Ovary (tissue), 10 donors: ENCODE measurements at places on chromosomes 5 and 9.

GRCh38 chr5:56143373-56143714 is 89.8 kb downstream of the ANKRD55 start:
- DNase-seq, result no peak

- no peak for DNase-seq
These were observed 26.4 kb upstream of the FKTN start for GRCh38 chr9:105531530-105531929.

GRCh38 chr5:147796556-147797308 is 14.2 kb upstream of the JAKMIP2 start:
- no peak for DNase-seq

DNA sequence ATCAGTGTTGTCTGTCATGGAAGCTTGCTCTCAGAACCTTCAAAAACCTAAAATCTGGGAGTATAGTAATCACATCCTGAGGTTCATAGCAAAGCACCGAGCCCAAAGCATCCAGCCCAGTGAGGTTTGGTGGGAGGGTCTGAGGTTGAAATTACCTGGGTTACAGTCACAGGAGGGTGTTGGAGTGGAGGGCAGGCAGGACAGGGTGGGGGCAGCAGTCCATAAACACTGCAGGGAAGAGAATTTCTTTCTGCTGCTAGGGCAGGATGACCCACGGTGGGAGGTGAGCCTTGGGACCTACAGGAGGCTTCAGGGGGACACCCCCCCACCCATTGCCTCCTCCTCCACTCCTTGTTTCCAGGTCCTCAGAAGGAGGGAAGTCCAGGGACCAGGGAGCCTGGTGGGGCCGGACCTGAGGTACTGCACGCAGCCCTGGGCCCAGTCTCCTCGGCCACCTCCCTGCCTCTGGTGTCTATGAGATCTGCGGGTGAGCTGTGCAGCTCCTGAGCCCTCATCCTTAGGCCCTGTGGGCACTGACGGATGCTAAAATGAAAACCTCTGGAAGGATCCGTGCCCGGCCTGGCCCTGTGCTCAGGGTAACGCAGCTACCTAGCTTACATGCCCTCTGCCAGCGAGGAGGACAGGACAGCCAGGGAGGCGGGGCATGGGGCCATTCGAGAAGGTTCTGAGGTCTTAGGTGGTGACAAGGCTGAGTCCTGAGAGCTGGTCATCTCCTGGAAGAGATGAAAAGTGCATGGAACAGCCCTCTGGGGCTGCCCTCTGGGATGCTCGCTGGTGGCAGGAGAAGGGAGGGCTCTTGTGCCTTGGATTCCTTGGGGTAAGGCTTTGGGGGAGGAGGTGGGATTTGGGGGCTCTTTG is 1.8 kb upstream of the ADCY2 start:
- no peak for DNase-seq

GRCh38 chr5:34742061-34742460 is 85.9 kb downstream of the RAI14 start:
- DNase-seq, result no peak

DNA sequence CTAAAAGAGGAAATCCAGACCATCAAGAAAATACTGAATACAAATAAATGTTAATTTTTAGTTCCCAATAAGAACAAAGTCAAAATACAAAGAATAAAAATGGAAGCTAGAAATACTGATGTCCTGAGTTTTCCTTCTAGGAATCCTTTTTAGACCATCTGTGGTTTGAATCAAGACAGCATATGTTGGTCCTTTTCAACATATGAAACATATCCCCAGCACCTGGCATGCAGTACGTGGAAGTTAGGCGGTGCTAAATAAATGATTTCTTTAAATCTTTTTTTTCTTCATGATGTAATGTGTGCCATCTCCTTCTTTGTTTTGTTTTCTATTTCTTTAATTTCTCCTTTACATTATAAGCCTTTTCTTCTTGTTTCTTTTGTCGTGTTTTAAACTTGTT is 34.0 kb downstream of the KIAA1958 start:
- DNase-seq, result no peak

GRCh38 chr5:138843316-138844124 is 31.6 kb downstream of the LRRTM2 start:
- no peak for DNase-seq

DNA sequence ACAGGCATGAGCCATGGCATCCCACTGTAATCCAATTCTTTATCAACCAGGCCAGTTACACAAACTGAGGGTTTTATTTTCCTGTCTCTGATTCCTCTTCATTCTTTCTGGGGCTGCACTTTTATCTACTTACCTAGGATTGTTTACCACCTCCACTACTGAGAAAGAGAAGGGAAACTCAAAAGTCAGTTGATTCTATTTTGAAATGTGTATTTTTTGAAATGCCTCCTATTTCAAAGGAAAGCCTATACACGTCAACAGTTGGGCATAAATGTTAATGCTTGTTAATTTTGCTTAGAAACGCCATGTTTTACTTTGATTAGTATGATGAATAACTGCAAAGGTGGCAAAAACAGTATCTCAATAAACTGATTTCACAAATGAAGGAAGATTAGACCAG is 92.5 kb downstream of the MLLT3 start:
- no peak for DNase-seq

GRCh38 chr9:120929229-120929791 is 2.7 kb upstream of the TRAF1 start:
- no peak for DNase-seq

DNA sequence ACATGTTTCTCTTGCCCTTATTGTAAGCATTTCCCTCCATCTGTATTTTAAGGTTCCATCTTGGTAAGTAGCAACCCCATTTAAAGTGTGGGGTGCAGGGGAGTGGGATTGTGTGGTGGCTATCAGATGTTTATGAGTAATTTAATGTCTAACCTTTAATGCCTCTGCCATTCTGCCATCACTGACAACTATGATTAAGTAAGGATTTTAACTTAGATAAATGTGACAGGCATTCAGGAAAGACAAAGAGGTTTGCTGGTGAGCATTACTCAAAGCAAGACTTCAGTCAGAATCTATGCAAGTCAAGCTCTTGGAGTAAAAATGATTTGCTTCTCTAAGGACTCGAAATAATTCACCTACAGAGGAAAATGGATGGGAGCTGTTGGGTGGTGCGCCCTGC is 143.0 kb downstream of the NXNL2 start:
- no peak for DNase-seq

DNA sequence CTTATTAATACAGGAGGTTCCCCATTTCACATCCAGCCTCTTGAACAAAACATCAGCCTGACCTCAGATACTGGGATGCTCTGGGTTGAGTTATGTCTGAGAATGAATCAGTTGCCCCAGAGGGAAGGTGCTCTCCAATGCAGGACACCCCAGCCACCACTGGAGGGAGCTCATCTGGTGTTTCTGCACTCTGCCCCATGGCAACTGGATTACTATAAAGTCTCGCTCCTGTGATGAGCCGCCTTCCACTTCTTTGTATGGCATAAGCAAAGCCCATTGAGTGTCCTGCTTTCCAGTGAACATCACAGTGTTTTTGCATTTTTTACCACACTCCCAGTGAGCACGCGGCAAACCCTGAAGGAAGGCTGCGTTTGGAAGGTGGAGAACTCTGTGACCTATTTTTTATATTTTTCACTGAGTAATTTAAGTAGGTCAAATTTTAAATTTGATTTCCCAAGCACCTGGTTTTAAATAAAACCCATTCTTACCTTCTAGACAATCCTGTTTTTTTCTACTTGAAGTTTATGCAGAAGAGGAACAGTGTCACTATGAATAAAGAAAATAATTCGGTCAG is 176.9 kb upstream of the WWC1 start:
- no peak for DNase-seq

GRCh38 chr5:68519143-68519542 is 303.6 kb downstream of the PIK3R1 start:
- no peak for DNase-seq

GRCh38 chr9:16769291-16769690 is 101.2 kb downstream of the BNC2 start:
- no peak for DNase-seq

DNA sequence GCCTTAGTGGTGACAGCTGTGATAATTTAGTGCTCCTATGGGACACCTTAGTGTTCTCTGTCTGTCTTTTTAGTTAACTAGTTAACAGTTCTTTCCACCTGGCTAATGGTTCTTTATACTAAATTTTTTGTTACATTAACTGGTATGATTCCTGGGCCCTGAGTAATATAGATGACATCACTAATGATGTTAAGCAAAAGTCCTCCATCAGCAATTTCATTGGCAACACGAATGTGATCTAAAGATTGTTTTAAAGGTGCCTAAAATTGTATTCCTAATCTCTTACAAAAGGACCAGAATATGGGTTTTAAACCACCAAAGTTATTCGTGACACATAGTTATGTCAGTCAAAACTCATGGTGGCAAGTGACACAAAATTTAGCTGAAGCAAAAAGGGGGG is 235.3 kb downstream of the TENT4A start:
- no peak for DNase-seq

DNA sequence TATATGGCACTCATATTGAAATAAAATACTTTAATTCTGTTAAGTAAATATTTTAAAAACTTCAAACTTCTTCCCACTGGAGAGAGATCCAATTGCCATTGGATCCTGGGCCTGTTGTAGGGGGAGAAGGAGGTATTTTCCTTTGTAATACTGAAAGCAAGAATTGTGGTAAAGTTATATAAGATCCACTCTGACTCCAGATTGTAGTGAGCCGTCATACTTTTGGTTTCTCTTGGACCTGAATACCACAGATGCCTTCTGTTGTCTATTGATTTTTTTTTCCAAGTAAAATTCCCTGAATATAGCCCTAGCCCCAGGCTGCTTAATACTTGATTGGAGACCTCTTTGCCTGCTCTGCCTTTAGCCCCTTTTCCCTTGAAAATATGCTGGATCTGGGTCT is 86.9 kb downstream of the ATG10 start:
- no peak for DNase-seq

DNA sequence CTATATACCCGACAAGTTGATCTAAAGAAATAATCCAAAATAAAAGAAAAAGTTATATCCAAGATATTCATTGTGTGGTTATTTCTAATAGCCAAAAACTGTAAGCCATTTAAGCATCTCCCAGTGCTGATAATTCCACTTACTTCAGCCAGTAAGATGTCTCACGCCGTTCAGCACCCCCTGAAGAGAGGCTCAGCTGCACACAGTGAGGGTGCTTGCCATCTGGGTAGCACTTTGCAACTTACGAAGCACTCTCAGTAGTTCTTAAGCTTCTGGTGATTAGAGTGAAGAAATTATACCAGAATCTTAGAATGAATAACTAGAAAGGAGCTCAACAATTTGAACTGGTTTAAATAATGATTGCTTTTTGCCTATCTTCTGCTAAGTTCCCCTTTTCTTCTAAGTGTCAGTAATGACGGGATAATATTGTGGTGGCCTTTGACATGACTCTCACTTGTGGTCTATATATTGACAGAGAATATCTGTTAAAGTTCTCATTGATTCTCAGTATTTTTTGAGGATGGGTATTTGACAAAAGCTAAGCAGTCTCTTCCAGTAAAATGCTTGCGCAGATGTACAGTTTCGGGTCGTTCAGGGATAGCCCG is 26.2 kb upstream of the LTC4S start:
- no peak for DNase-seq

DNA sequence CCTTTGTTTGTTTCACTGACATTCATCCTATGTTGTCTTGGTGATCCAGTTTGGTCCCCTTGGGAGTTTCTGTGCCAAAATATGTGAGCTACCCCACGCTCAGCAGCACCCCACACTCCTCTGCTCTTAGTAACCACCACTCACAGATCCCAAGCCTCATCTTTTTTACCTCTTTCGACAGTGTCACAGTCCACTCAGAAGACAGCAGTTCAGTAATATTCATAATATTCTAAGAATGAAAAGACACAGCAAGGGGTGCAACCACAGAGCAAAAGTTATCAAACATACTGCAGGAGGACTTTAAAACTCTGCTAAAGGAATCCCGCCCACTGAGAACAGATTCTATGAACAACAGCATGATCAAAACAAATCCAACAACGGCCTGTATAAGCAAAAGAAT is 28.2 kb downstream of the RNF130 start:
- no peak for DNase-seq

DNA sequence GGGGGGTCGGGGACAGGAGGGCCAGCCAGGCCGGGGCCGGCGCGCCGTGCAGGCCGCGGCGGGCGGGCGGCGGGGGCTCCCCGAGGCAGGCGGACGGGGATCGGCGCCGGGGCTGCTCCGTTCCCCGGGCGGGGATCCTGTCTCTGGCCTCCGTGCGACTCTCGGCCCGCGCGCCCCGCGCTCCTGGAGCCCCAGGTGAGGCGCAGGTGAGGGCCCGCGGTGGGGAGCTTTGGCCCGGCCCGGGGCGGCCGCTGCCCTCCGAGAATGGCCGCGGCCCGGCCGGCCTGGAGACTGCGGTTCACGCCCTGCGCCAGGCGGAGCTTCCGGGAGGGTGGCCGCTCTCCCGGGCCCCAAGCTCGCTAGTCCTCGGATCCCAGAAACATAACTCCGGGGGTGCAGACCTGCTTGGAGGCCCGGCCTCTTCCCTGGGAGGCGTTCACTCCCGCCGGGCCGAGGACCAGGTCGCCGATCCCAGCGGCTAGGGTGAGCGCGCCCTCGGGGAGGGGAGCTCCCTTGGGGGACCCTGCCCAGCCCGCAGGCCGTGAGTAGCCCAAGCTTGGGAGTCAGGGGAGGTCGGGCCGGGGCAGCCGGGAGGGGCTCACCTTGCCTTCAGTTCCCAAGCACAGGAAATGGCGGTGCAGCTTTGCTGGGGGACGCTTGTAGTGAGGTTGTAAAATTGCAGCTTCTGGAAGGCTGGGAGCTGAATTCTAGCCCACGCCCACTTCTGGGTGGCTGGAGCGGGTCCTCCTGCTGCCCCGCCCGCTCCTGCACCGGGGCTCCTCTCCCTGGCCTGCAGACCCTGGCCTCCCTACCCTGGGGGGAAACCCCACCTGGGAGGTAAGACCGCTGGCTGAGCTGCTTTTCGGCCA is 723 bp downstream of the PPP1R26 start:
- no peak for DNase-seq

DNA sequence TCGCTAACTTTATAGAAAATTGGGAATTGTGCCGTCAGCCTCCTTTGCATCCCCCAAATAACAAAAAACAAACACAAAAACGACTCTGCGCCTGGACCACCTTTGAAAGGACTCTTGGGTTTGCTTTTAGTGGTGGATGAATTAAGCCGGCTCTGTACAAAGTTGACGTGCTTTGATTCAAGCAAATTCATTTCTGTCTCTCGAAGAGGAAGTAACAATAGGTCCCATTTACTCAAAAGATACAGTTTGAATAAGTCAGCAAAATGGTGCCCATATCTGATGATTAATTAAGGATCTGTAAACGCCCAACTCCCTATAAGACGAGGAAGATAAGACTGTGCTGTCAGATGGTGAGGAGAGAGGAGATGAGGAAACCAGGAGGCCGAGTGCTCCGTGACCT is 67.8 kb downstream of the AK8 start:
- DNase-seq, result no peak
